ENCODE measurements at places on chromosomes 16 and 17. TPM values are rescaled to one million over a fixed set of nuclear protein-coding genes. Genes with fewer than 3 reads are reported as not detected.
A peak's percentile ranks its signal among the peaks of the same experiment; 100 is the strongest.

Gene SERPINF2
- 1.8 TPM for total RNA-seq

GRCh38 chr17:57579245-57579644 lies 165.9 kb downstream of the CCDC182 start:
- H3K36me3 ChIP-seq, result no peaks in the 10 kb centered on the region
- no peak overlapping the region for H3K27ac ChIP-seq
- DNase-seq, result no peak
- peaks cover 28% of the 10 kb centered on the region for H3K4me1 ChIP-seq
- H3K27me3 ChIP-seq, result no peaks in the 10 kb centered on the region
- H3K4me3 ChIP-seq, result no peak overlapping the region

DNA sequence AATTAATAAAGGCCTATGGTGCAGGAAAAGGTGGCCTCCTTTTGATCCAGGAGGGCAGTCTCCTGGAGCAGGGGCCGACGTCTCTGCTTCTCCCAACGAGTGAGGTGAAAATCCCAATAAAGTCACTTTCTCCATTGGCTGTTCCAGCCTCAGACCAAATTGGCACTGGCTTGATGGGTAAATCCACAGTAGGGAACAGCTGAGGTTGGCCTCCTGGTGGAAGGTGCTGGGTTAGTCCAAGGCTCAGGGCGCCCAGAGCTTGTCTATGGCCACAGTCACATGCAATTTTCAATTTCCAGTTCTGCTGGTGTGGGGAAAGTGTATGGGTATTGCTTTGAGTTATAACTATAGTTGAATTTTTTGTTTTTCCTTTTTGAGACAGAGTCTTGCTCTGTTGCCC lies 79.0 kb downstream of the NETO2 start:
- DNase-seq, result peak; percentile 23
- no peaks in the 10 kb centered on the region for H3K36me3 ChIP-seq
- H3K27me3 ChIP-seq, result no peaks in the 10 kb centered on the region
- H3K4me1 ChIP-seq, result no peaks in the 10 kb centered on the region
- H3K4me3 ChIP-seq, result no peak overlapping the region

- no peak overlapping the region for H3K27ac ChIP-seq
- no peaks in the 10 kb centered on the region for H3K36me3 ChIP-seq
- H3K27me3 ChIP-seq, result no peaks in the 10 kb centered on the region
Measured at GRCh38 chr17:46869296-46869695, 17.9 kb downstream of the WNT9B start.

Gene HLF
- total RNA-seq, result 37.9 TPM

DNA sequence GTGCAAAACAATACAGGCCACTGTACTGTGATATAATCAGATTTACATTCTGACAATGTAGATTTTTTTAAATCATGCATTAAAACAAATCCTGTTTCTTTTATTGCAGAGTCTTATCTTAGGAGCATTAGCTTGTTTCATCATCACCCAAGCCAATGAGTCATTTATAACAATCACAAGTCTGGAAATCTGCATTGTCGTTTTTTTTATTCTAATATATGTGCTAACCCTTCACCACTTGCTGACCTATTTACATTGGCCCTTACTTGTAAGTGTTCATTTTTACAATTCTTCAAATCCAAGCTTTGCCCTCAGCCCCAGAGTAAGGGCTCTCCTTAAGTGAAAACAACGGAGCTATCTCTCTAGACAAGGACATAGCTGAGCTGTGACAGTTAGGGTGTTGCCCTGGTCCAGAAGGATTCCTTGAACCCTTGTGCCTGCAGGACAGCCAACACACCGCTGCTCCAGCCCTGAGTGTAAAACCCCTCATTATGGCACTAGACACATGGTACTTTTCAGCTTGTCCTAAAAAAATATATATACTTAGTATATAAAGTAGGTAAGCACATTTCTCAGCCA lies 3.7 kb downstream of the CMTM1 start:
- no peak overlapping the region for H3K4me3 ChIP-seq
- no peaks in the 10 kb centered on the region for H3K27me3 ChIP-seq
- no peak overlapping the region for H3K27ac ChIP-seq
- no peak for DNase-seq
- no peaks in the 10 kb centered on the region for H3K4me1 ChIP-seq

Gene RBFOX1
- total RNA-seq, result not detected

DNA sequence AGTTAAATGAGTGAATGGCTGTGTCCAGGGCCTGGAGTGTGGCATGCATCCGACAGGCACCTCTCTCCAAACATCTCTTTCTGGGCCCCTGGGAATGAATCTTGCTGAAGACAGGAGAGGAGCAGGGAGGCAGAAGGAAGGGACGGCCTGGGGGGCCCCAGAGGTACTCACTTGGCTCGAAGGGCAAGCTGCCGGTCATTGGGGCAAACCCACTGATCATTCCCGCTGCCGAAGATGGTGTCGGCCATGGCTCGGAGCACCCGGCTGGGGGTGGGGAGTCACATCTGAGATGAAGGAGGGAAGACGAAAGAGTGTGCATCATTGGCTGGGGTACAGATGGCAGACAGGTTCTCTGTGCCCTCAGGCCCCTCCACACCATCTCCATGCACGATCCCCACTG lies 25.3 kb downstream of the RPH3AL start:
- no peak overlapping the region for H3K27ac ChIP-seq
- H3K27me3 ChIP-seq, result no peaks in the 10 kb centered on the region
- H3K4me1 ChIP-seq, result peaks cover 8% of the 10 kb centered on the region
- H3K36me3 ChIP-seq, result peaks cover 6% of the 10 kb centered on the region
- DNase-seq, result peak; percentile 46
- H3K4me3 ChIP-seq, result no peak overlapping the region

GRCh38 chr17:82884970-82885353 lies 45.1 kb upstream of the ZNF750 start:
- peaks cover 27% of the 10 kb centered on the region for H3K4me1 ChIP-seq
- peak overlapping the region; percentile 79 for H3K27ac ChIP-seq
- no peaks in the 10 kb centered on the region for H3K36me3 ChIP-seq
- no peak overlapping the region for H3K4me3 ChIP-seq
- DNase-seq, result peak; percentile 90
- H3K27me3 ChIP-seq, result no peaks in the 10 kb centered on the region

DNA sequence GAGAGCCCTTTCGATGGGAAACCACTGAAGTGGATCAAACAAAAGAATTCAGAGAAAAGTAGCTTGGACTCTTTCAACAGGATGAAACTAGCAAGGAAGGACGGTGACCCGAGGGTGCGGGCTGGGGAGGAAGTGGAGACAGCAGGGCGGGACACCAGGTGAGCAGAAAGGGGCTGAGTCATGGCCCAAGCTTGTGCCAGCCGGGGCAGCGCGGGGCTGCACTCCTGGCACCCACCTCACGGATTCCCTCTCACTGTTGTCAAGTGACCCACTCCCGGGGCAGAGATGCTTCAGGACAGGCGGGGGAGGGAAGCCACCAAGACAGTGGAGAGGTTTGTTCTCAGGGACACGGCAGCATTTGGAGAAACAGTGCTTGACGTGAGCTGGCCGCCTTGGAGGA lies 10.7 kb upstream of the RNF222 start:
- H3K27me3 ChIP-seq, result peaks cover 7% of the 10 kb centered on the region
- H3K36me3 ChIP-seq, result no peaks in the 10 kb centered on the region
- H3K4me1 ChIP-seq, result peaks cover 7% of the 10 kb centered on the region

Gene TP53TG3F
- total RNA-seq, result not detected
